ENCODE measurements at places on chromosomes 12 and 14.

DNA sequence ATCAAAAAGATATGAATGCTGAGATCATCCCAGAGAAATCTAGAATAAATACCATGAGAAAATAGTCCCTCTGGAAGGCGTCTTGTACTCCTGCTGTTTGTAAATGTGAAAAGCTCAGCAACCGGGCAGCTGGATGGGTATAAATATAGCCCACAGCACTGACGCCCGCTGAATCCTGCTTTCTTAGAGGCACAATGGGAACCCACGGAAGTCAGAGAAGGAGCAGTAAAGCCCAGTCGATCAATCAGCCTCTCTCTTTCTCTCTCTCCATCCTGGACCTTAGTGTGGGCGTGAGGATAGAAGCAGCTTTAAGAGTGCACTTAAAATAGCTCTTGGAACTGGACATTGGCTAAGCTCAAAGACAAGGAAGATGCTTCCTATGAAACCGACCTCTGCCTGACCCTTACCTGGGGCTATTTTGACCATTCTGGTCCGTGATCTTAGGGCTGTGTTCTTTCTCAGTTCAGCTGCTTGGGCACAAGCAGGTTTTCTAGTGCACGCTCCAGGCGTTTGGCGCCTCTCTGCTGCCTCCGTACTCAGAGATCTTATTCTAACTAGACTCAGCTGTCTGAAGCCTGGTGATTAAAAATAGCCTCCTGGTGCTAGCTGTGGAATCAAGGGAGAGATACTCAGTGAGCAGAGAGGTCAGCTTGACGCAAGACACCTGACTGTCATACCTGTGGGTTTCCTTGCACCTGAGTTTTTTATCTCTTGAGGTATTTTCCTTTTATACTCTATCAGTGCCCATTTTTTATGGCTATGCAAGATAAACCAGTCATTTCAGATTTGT, 144.6 kb downstream of the ETV6 start:
- DNase-seq: no peak

DNA sequence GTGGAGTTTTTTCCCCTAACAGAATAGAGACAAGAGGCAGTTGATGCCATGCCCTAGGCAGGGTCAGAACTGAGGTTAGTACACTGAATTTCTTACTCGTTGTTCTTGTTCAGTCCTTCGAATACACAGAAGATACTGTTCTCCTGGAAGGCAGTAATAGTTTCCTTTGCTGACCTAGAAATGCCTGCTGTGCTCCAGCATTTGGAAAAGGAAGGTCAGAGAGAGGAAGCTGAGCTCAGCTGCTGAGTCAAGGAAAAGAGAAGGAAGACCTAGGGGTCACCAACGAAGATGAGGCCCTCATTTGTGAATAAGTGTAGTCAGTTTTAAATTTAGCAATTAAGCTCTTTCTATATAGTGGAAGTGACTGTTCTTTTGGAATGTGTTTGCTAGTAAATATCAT, 100.1 kb downstream of the CRADD start:
- no peak for DNase-seq

DNA sequence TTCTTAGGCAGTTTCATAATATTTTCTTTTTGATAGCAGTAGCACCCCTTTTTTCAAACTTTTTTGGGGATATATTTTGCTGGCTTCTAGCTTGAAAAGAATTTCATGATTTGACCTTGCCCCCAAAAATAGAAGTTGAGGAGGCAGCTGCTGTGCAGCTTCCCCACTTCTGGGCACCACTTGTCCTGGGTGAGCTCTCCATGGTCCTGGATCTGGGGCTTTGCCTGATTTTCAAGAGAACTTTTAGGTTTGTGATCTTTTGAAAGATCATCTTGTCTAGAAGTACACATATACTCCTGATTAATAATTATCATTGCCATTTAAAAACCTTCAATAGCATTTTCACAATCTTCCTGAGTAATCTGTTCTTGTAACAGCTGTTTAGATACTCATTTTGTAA, 271.6 kb downstream of the NPAS3 start:
- no peak for DNase-seq

DNA sequence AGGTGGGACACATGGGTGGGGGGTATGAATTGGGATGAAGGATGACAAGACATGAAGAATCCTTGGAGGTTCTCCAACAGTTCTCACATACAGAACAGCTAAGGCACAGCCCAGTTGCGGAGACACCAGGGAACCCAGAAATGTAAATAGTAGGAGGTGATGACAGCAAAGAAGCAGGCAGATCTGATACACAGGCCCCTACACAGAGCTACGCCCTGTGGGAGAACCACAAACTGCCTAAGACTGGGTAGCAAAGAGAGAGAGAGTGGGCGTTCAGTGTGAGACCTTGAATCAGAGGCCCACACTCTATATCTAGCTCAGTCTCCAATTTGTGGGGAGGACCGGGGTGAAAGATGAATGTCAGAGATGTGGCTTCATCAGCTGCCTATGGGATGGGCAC, 9.5 kb upstream of the NUMB start:
- no peak for DNase-seq

All from NCI-H1694 treated with DMSO at 0.1 percent for 48 hours (cell line).